ENCODE measurements at places on chromosomes 1 and 21. TPM values are rescaled to one million over a fixed set of nuclear protein-coding genes. Genes with fewer than 3 reads are reported as not detected.

Gene CATSPERE
- 0.79 TPM for total RNA-seq

DNA sequence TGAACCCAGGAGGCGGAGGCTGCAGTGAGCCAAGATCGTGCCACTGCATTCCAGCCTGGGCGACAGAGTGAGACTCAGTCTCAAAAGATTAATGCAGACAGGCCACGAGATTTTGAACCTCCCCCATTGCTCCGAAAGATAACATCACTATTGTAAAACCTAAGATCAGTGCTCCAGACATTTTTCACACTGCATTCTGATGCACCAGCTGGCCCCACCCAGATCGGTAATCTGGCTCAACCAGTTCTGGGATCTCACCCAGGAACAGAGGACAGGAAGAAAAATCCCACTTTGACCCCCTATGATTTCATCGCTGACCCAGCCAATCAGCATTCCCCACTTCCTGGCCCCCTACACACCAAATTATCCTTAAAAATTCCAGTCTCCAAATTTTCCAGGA lies 10.7 kb upstream of the CSRP1 start:
- peaks cover 3% of the 10 kb centered on the region for H3K4me1 ChIP-seq
- DNase-seq: no peak
- no peaks in the 10 kb centered on the region for H3K36me3 ChIP-seq

DNA sequence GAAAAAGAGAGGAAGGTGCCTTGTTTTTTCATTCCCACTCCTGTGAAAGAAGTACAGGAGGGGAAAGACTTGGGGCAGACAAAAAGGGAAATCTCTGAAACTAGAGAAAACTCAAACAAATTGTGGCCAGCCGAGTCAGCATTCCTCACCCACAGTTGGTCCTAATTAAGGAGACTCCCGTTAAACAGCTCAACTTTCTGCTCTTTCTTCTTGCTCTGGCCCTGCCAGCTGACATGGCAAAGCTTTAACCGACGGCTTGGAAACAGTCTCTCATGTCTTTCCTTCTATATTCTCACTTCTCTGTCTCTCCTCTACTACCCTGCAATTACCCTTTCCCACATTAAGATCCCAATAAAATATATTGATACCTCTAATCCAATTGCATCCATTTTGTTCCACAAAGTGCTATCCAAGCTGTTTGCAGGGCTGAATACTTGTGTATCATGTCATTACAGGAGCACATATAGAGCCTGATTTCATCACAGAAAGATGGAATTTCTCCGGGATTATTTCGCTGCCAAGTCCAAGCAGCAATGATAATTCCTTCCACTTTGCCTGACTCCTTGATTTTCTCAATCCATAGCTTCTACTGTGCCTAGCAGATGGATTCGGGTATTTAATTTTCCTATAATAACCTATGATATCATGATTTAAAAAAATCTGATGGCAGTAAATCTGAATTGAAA lies 65.4 kb upstream of the IPO9 start:
- H3K27ac ChIP-seq: no peak overlapping the region
- peaks cover 1% of the 10 kb centered on the region for H3K4me1 ChIP-seq
- DNase-seq: no peak

GRCh38 chr1:209689477-209689876 lies 14.3 kb downstream of the G0S2 start:
- H3K27me3 ChIP-seq: no peaks in the 10 kb centered on the region
- DNase-seq: no peak
- H3K36me3 ChIP-seq: no peaks in the 10 kb centered on the region
- H3K27ac ChIP-seq: no peak overlapping the region
- no peaks in the 10 kb centered on the region for H3K4me1 ChIP-seq

DNA sequence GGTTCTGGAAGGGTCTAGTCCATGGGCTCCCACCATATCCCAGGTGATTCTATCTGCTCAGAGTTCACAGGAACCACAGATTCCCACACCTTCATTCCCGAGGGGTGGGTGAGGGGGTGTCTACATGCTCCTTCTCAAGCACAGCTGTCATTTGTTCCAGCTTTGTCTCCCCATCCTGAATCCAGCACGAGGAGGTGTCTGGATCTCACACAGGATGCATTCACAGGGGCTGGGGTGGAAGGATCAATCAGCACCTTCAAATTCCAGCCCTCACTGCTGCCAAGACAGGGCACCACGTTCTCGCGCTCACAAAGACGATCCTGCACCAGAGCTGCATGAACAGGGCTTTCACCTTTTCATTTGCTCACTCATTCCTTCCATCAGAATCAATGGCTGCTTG lies 52.7 kb downstream of the TCP10L start:
- H3K4me3 ChIP-seq: no peak overlapping the region
- DNase-seq: no peak
- no peaks in the 10 kb centered on the region for H3K4me1 ChIP-seq
- no peaks in the 10 kb centered on the region for H3K27me3 ChIP-seq
- no peak overlapping the region for H3K27ac ChIP-seq

Gene FCMR
- 1.3 TPM for total RNA-seq

Gene OR2AK2
- total RNA-seq: not detected

Gene PRELP
- total RNA-seq: 2.3 TPM
